ENCODE measurements at places on chromosomes 5 and 9.

GRCh38 chr9:69063839-69064238 lies 28.3 kb downstream of the FXN start:
- DNase-seq = no peak

DNA sequence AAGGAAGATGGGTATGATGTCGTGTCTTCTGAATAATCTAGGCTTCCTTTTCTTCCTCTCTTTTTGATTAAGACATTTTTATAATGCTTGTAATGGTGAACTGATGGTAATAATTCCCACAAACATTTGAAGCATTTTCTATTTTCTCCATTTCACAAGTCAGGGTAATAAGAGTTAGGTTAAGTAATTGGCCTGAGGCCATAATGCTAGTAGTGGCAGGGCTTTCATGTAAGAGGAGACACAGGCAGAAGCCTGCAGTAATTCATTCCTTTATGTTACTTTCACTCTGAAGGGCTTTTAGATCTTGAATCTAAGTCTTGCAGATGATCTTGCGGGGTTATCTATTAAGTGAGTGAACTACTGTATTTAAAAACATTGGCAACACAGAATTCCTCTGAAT lies 374.9 kb downstream of the MAT2B start:
- no peak for DNase-seq

GRCh38 chr5:9707732-9708462 lies 77.7 kb upstream of the TAS2R1 start:
- no peak for DNase-seq

GRCh38 chr5:160788102-160788660 lies 63.8 kb downstream of the ATP10B start:
- no peak for DNase-seq

DNA sequence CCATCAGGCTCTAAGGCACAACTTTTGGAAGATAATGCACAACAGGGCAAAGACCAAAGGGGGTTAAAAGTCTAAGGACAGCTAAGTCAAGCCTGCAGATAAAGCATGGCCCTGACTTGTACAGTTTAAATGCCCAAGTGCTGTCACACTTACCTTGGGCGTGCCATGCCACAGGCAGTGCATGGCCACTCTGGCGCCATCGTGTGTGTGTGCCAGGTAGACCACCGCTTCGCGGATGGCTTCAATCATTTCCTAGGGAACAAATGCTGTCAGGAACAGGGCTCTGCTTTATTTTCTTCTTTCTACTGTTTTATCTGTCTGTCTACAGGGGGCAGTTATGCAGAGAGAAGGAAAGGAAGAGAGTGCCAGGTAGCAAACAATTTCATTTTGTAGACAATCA lies 19.3 kb downstream of the PUM3 start:
- no peak for DNase-seq

GRCh38 chr5:60843386-60843935 lies 608 bp downstream of the ELOVL7 start:
- no peak for DNase-seq

- DNase-seq = no peak
These were observed 26.6 kb upstream of the PIP5K1B start for GRCh38 chr9:68678430-68678829.

- DNase-seq = no peak
These were observed 84.6 kb upstream of the DNAH5 start for GRCh38 chr5:14028938-14029584.

GRCh38 chr5:114056185-114056538 lies 305.7 kb upstream of the KCNN2 start:
- no peak for DNase-seq

- DNase-seq = no peak
These were observed 81.7 kb downstream of the GNAQ start for GRCh38 chr9:77949751-77950436.

DNA sequence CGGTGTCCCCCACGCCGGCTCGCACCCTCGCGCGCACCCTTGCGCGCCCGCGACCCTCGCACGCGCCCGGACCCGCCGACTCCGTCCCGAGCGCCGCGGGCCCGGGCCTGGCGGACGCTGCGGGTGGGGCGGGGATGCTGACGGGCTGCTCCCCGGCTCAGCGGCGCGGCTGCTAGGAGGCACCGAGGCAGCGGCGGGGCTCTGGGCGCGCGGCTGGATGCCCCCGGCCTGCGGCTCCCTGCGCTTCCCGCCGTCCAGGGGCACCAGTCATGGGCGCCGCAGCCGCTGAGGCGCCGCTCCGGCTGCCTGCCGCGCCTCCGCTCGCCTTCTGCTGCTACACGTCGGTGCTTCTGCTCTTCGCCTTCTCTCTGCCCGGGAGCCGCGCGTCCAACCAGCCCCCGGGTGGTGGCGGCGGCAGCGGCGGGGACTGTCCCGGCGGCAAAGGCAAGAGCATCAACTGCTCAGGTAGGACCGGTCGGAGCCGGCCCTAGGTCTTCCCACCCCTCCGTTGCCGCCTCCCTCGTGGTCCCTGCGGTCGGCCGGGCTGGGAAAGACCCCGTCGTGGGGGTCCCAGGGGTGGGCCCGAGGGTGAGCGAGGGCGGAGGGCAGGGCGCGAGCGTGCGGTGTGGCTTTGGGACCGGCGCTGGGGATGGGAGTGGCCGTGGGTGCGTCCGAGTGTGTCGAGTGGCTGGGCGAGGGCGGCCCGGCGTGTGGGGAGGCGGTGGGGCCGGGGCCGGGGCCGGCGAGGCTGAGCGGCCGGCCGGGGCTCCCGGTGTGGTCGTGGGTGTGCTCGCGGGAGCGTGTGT lies 530 bp downstream of the TMEFF1 start:
- no peak for DNase-seq

- no peak for DNase-seq
These were observed 77.5 kb upstream of the SPATA31D4 start for GRCh38 chr9:81850724-81851123.

GRCh38 chr5:156529892-156530291 lies 202.9 kb downstream of the SGCD start:
- DNase-seq = no peak

GRCh38 chr5:36494841-36495601 lies 111.4 kb upstream of the SLC1A3 start:
- DNase-seq = no peak

DNA sequence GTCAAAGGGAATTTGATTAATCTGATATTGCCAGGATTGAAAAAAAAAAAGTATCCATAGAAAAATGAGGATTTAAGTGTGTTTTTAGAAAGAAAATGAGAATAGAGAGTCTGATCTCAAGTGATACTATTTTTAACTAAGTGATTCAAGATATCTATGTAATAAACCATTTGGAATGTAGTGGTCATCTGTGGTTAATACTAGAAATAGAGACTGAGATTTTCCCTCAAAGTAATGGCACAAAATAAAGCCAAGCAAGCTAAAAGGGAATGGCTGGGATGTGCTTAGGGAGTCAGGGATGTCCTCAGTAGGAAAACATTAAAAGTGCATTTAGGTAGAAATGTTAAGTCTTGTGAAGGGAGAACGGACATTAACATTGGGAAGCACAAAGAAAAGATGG lies 90.6 kb downstream of the FBXO4 start:
- no peak for DNase-seq

DNA sequence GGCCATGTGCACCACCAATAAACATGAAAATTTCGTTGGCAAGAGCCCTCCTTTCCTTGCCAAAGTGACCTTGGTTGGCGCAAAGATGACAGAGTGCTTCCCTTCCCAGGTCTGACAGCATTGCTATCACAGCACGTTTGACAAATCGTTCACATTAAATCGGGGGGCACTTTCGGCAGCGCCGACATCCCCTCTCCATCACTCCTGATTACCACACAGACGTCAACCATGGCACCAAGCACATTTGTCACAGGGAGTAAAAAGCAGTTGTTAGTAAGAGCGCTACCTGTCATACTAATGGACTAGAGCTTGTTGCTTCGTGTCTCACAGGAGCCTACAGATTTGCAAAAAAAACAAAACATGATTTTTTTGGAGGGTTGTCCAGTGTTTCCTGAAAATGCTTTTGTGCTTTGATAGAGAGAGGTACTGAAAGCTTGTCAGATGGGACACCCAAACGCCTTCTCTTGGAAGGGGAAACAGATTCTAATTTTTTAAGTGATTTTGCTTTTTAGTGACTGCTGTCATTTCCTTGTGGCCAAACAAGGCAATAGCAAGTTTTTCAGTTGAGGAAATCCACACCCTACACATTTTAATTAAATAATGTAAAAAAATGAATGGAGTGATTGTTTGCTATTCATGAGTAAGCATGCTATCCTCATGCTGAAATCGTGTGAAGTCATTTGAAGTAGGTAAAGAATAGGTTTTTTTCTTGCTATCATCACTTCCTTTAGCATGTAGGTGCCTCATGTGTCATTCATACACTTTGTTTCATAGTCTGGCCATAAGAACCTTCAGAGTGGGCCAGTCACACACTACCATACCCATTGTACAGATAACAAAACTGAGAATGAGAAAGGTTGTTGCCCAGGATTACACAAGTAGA lies 682.8 kb upstream of the WWC1 start:
- DNase-seq = no peak

- DNase-seq = peak; percentile 11
These were observed 31.7 kb downstream of the MRPL22 start for GRCh38 chr5:154972476-154973080.

DNA sequence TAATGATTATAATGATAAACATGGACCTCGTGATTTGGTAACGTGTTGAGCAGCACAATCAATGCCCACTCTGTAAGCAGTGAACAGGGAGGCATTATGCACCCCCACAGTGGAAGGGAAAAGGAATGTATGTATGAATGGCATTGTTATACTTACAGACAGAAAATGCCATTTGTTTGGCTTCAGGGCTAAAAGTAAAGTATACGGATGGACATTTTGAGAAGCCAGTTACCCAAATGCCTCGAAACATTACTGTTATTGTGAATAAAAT lies 260.2 kb upstream of the PPP1R2B start:
- DNase-seq = no peak

DNA sequence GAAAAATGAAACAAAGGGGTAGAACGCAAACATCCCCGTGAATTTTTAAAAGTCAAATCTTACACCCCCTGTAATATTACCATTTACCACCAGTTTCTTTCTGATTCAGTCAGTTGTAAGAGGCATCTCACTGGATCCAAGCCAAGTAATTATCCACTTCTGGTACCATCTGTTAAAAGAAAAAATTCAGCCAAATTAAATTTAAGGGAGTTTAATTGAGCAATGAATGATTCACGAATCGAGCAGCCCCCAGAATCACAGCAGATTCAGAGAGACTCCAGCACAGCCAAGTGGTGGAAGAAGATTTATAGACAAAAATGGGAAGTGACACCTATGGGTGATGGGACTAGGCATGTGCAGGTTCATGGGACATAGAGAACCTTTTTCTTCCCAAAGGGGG lies 29.9 kb upstream of the MTMR12 start:
- DNase-seq = no peak

DNA sequence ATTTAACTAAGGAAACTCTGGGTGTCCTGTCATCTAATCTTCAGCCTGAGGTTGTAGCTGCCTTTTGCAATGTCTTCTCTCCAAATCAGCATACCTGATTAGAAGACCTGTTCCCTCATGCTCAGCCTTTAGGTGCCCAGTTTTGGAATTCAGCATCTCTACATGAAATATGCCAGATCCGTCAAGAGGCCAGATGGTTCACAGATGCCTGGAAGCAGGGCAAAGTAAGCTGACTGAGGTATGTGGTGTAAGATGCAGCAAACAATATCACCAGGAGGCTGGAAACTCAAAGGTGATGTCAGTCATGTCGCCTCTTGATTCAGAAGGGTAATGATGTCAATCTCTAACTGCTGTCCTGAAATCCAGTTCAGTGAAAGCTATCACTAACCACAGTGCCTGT lies 324.4 kb downstream of the PRELID2 start:
- DNase-seq = no peak

GRCh38 chr9:109258481-109259302 lies 62.2 kb downstream of the EPB41L4B start:
- peak; percentile 51 for DNase-seq

GRCh38 chr9:7333719-7334118 lies 465.9 kb downstream of the DMAC1 start:
- DNase-seq = no peak

- DNase-seq = no peak
These were observed 142.2 kb upstream of the GAS1 start for GRCh38 chr9:87089506-87089905.

- peak; percentile 33 for DNase-seq
These were observed 200.4 kb downstream of the LRRC70 start for GRCh38 chr5:62779010-62779422.

- DNase-seq = no peak
These were observed 234.6 kb downstream of the GADD45G start for GRCh38 chr9:89839449-89839848.

GRCh38 chr5:140175367-140176030 lies 511 bp downstream of the CYSTM1 start:
- DNase-seq = peak; percentile 79

Measured in SHP77 treated with DMSO at 0.1 percent for 48 hours (cell line).